GM04503 (cell line): ENCODE measurements at places on chromosomes 2 and 18.

GRCh38 chr18:79317703-79318102, 78.0 kb upstream of the NFATC1 start:
- no peak for DNase-seq

- peak; percentile 82 for DNase-seq
These were observed 108.3 kb downstream of the MTCL1 start for GRCh38 chr18:8813611-8814010.

GRCh38 chr2:207950063-207950760, 75.1 kb downstream of the PLEKHM3 start:
- DNase-seq = no peak

GRCh38 chr2:238305965-238306671, 14.2 kb upstream of the TRAF3IP1 start:
- DNase-seq = no peak

DNA sequence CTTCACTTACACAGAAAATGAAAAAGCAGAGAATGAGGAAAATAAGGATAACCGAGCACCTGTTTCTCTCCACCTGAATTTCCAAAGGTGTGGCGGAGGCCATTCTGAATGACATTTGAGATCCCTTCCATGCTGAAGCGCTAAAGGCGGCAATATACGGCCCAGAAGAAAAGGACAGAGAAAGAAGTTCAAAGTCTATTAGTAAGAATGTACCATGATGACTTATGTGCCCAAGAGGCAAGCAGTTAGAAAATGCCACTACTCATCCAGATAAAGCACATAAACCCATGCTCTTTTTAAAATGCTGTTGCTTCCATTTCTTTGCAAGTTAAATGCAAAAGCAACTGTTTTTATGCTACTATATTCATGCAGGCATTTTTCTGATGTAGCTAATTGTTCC, 37.2 kb downstream of the FEZ2 start:
- DNase-seq = no peak

DNA sequence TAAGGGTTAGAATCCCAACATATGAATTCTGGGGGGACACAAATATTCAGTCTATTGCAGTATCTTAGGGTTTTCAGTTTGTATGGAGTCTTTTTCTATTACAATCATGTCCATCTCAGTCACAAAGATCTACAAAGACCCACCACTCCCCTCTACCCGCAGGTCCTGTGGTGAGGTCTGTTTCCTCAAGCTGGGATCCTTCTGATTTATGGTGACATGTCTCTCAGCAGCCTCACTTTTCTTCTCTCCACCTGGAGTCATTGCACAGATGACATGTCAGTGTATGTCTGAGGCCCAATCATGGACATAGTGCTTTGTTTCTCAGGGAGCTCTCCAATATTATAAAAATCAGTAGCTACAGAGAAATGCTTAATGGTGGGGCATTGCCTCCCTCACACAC, 113.4 kb upstream of the RAB27B start:
- no peak for DNase-seq

- DNase-seq = no peak
These were observed 67.2 kb downstream of the LCLAT1 start for GRCh38 chr2:30514134-30514847.

- no peak for DNase-seq
These were observed 27.4 kb downstream of the SERTAD2 start for GRCh38 chr2:64626146-64626809.

GRCh38 chr2:205025580-205026240, 480.4 kb downstream of the PARD3B start:
- DNase-seq = no peak

- no peak for DNase-seq
These were observed 99.2 kb downstream of the SESTD1 start for GRCh38 chr2:179165356-179166000.

GRCh38 chr2:48235076-48235475, 294.9 kb upstream of the STON1 start:
- DNase-seq = no peak

DNA sequence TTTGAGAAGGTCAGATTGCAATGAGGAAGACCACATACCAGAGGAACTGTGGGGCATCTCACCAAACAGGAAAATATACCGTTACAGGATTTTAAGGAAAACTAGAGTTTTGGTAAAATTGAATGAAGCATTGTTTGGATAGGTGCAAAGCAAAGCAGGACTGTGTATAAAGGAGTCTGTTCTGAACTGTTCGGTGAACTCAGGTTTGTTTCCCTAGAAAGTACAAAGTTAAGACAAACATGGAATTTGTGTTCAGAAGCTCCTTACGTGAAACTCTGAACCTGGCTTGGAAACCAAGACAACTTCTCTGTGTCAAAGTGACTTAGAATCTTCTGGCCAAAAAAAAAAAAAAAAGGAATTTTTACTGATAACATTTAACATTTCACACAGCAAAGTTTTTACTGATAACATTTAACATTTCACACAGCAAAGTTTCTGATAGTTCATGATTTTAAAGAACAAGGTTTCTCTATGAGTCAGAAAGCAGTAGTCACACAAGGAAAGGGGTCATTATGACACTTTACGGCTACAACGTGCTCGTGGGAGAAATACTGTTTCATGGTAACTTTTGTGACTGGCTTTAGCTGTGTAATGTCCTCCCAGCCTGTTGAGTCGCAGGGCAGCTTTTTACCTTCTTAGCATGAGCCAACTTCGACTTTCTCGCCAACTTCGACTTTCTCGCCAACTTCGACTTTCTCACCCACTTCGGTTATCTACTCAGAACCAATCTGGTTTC, 21.2 kb upstream of the TET3 start:
- no peak for DNase-seq

- DNase-seq = no peak
These were observed 492.5 kb downstream of the NR4A2 start for GRCh38 chr2:155839991-155840390.

- no peak for DNase-seq
These were observed 51.9 kb downstream of the EFEMP1 start for GRCh38 chr2:55871637-55872036.

DNA sequence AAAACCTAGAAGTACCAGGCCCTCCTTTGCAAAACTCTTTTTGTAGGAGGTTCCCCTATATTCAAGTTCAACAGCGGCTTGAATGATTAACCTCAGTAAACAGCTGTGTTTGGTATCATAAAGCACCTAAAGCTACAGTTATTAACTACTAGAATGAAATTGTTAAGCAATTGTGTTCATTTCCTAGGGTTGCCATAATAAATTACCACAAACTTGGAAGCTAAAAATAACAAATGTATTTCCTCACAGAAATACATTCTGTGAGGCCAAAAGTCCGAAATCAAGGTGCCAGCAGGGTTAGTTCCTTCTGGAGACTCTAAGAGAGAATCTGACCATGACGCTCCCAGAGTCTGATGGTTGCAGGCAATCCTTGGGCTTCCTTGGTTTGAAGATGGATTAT, 202.1 kb upstream of the ACVR2A start:
- no peak for DNase-seq

- no peak for DNase-seq
These were observed 681 bp downstream of the ACADL start for GRCh38 chr2:210224591-210224940.
